ENCODE measurements at places on chromosomes 5 and 9.

DNA sequence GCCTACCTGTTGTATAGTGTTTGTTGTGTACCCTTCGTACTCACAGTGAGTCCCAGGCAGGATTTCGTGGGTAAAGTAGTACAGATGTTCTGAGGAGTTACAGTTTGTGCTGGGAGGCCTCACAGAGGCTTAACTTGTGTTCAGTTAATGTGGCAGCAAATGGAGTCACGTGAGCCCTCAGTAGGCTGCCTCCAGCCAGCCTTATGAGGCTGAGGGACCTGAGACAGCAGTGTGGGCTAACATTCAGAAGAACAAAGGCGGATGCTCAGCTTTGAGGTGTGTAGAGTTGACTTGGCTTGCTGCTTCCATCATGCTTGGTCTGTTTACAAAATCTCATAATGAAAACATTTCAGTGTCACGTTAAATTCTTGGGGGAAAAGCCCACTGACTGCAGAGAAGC lies 118.1 kb downstream of the TRIO start:
- DNase-seq: no peak

DNA sequence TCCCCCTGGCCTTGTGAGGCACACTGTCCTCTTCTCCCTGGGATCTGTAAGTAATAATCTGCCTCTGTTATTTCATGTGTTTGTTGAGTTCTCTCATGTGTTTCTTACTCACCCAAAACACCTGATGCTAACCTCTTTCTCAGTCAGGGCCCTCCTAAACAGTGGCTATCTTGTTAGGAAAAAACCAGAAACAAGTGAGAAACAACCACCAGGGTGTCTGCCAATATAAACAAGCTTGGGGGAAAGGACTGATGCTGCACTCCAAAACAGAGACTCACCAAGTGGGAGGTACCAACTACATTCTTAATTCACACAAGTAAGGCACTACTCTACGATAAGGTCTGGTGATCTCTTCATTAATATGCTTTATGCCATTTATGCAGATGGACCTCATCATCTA lies 564.4 kb downstream of the SEMA5A start:
- no peak for DNase-seq

DNA sequence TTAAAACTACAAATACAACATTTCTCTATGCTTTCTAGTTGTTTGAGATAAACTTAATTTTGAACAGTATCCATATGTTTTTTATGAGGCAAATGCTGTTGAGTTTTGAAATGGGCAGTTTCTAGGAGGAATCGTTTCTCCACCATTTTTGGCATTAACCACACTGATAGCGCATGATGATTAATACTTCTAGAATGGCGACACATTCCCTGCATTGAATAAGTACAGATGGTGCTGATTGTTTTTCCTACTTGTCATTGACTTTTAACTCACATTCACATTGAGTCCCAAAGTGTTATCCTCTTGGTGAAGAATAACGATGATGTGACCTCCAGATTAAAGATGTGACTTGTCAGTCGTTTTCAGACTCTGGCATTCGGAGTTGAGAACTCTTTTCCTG lies 6.5 kb upstream of the CCDC192 start:
- DNase-seq: no peak

DNA sequence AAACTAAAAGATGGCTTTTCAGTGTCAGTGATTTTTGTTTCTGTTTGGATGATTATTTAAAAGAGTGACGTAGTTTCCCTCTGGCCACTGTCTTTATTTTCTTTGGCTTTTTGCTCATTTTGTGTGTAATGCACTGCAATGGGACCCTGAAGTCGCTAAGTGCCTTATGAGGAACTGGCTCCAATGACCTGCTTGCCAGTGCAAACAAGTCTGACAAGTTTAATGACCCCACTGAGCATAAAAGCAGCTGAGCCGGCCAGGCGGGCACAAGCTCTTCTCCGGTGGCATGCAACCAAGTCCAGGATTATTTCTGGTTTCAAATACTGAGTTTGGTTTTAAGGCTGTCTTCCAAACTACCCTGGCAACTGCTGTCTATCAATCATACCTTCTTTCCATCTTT lies 15.6 kb upstream of the GNA14 start:
- DNase-seq: no peak

- DNase-seq: no peak
These were observed 364.6 kb upstream of the TRPC7 start for GRCh38 chr5:136729901-136730355.

- no peak for DNase-seq
These were observed 56.2 kb downstream of the TMOD1 start for GRCh38 chr9:97557606-97558095.

GRCh38 chr5:10762776-10763500 lies 1.9 kb upstream of the DAP start:
- no peak for DNase-seq

- DNase-seq: no peak
These were observed 421.3 kb downstream of the ACTL7B start for GRCh38 chr9:108434502-108434901.

GRCh38 chr5:4576908-4577307 lies 563.2 kb upstream of the ADAMTS16 start:
- no peak for DNase-seq

- no peak for DNase-seq
These were observed 40.0 kb downstream of the NACC2 start for GRCh38 chr9:136054798-136055714.

GRCh38 chr5:126002222-126002897 lies 420.8 kb upstream of the GRAMD2B start:
- no peak for DNase-seq

- no peak for DNase-seq
These were observed 1019.5 kb upstream of the SEMA6A start for GRCh38 chr5:117594166-117594565.

GRCh38 chr9:114965564-114965963 lies 35.2 kb upstream of the TNFSF8 start:
- no peak for DNase-seq

DNA sequence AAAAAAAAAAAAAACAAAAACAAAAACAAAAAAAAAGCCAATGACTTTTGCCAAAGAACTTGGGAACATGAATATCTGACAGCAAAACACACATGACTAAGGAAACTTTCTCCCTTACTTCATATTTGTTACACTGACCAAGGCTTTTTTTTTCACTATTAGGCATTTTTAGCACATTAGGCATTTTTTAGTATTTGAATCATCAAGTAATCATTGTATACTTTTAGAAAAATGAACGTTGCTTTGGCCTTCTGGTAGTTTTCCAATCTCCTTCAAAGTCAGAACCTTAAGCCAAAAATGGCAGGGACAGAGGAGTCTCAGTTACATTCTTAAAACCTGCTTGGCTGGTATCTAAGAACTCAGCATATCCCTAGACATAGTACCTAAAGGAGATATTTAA lies 19.3 kb downstream of the NREP start:
- DNase-seq: no peak

- no peak for DNase-seq
These were observed 12.9 kb downstream of the GRXCR2 start for GRCh38 chr5:145859897-145860296.

GRCh38 chr9:136881691-136882108 lies 4.6 kb upstream of the TRAF2 start:
- DNase-seq: no peak

DNA sequence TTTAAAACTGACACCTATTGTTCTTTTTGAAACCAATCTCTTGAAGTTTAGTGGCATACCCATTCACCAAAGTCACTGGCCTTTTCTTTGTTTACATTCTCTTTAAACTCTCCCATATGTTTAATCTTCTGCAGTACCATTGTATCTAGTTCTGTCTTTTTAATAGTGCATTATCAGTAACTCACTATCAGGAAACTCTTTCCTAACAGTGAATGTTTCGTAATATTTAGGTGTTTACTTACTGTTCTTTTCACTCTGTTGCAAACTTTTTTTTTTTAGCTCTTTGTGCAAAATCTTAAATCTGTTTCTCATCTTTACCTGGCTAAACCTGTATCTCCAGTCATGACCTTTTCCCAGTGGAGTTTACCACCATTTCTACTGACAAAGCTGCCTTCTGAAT lies 17.2 kb downstream of the SMAD5 start:
- no peak for DNase-seq

- no peak for DNase-seq
These were observed 39.0 kb upstream of the ZSWIM6 start for GRCh38 chr5:61293071-61293470.

- no peak for DNase-seq
These were observed 77.8 kb downstream of the SECISBP2 start for GRCh38 chr9:89395931-89396710.

DNA sequence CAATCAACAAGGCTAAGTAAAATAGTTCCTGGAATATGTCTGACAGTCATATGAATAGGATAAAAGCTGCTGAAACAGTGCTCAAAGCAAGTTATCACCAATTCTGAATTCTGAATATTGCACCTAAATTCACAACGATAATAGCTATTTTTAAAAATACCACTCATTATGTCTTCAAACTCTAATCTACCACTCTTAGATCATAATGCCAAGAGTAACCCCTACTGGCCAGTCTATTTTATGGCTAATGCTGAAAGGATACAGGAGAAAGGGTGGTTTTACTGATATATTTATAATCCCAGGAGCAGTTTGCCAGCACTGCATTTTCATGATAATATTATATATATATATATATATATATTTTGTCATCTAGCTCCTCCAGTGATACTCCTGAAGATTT lies 232.8 kb downstream of the PDE4D start:
- DNase-seq: no peak

DNA sequence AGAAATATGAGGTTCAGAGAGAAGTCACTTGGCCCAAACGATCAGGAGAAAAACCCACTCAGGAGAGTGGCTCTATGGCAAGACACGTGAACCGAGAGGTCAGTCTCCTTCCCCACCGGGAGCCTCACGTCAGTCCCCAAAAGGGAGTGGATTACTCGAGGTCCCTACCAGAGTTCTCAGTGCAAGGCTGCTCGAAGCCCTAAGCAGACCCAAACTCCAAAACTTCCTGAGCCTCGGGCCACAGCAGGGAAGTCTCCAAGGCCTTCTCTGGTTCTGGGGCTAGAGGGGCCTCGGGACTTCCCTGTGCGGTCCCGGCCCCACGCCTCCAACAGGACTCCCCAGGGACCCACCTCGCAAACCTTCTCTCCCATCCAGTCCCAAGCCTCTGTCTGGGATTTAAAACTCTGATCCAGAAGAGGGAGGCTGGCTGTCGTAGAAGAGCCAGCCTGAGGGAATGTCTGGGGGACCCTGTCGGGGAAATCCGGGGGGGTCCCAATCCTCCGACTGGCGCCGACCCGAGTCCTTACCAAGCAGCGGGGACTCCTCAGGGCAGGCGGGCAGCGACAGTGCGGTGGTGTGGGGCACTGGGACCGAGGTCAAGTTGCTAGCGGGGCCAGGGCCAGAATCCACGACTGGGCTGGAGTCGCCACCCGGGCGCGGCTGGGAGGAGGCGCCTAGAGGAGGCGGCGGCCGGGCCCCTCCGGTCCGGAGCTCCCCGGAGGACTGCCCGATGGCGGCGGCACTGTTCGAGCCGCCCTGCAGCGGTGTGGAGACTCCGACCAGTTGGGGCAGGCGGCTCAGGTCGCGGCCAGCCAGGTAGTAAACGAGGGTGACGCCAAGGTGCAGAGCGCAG lies 679 bp downstream of the B4GALT1 start:
- no peak for DNase-seq

- no peak for DNase-seq
These were observed 7.7 kb upstream of the SEMA5A start for GRCh38 chr5:9553561-9553960.

GRCh38 chr9:133604214-133604613 lies 5.0 kb downstream of the FAM163B start:
- no peak for DNase-seq

GRCh38 chr9:16637218-16637617 lies 233.3 kb downstream of the BNC2 start:
- DNase-seq: no peak

DNA sequence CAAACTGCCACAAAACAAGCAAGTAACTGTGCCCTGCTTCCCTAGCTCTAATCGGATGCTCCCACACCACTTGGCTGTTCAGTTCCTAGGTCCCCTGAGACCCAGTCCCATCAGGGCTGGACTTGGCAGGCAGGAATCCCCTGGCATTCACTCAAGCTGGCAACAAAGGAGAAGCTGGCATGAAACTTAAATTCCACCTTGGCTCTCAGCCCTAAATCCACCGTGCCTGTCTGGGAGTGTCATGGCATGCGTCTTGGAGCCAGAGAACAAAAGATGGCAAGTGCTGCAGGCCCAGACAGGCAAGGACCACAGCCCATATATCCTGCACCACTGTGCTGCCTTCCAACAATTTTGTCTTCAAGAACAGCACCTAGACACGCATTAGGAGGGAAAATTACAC lies 38.2 kb downstream of the ETF1 start:
- DNase-seq: no peak

All from T-helper 22 cell (primary cell).